NCI-H1436 treated with DMSO at 0.1 percent for 48 hours (cell line): ENCODE measurements at places on chromosomes 6 and 20.
A peak's percentile ranks its signal among the peaks of the same experiment; 100 is the strongest.

GRCh38 chr20:13147971-13148370, 73.1 kb upstream of the ISM1 start:
- DNase-seq = no peak

DNA sequence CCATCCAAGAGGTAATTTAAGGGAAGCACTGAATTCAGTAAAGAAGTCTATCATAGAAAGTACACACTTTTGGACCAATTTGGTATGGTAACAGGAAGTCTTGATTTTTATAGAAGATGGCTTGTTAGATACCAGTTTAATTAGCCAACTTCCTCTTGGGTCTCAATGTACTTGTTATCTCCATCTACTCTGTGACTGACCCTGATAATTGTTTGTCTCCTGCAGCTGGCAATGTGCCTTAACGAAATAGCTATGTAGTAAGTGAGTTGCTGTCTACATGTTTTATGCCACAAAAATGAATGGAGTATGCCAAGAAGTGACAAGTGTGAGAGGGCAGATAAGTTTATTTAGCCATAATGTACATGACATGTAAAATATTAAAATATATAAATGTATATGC, 410.5 kb upstream of the MAN1A1 start:
- DNase-seq = no peak

DNA sequence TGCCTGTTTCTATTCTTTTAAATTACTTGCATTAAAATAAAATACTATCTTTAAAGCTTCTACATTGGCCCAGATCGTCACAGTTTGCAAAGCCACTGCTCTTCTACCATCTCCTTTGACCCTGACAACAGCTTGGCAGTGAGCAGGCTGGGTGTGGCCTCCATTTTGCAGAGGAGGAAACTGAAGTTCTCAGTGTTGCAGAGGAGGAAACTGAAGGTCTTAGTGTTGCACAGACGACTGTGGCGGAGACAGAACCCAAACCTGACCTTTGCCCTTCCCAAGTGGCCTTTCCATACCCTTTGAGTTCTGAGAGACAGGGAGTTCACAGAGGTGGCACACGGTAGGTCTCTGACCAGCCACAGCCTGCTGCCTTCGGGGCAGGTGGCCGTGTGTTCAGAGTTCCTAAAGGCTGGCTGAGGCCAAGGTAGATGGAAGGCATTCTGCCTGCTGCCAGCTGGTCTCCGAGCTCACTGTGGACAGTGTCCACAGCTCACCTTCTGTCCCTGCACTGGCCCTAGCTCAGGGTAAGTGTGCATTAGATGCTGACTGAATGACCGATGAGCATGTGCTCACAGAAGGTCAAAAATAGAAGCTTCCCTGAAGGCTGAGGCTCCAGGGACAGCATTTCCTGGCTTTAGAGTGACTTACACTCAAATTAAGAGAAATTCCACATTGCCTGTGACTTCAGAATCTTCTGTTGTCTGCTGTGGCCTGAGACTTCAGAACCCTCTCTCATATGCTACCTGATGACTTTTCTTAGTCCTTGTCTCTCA, 113.5 kb upstream of the SLC24A3 start:
- no peak for DNase-seq

DNA sequence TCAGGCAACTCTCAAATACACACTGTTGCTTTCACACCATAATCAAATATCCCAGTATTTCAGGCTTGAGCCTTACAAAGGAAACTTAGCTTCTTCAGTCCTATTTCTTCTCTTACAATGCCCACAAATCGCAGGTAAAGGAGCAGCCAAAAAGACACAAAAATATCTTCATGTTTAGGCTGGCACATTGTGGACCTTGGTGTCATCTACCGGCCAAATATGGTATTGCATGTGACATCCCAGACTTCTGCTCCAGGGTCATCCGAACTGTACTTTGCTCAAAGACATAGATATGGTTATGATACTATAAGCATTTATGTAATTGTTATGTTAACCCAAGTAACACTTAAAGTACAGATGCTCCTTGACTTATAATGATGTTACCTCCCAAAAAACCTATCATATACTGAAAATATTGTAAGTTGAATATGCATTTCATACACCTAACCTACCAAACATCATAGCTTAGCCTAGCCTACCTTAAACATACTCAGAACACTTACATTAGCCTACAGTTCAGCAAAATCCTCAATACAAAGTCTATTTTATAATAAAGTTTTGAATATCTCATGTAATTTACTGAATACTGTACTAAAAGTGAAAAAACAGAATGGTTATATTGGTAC, 4.6 kb downstream of the OR2H2 start:
- DNase-seq = no peak

DNA sequence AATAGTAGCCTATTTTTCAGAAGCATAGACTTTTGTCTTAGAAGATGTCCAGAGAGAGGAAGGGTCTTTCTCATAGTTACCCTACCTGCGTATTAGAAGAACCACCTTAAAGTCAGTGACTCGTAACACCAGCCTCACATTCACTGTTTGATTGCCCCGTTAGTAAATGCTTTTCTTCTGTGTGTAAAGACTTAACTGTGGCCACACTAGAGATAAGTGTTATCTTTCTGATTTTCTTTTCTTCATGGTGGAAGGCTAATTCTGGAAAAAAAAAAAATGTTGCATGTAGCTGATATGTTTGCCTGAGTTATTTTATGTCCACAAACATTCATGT, 83.9 kb downstream of the SAMD3 start:
- no peak for DNase-seq

DNA sequence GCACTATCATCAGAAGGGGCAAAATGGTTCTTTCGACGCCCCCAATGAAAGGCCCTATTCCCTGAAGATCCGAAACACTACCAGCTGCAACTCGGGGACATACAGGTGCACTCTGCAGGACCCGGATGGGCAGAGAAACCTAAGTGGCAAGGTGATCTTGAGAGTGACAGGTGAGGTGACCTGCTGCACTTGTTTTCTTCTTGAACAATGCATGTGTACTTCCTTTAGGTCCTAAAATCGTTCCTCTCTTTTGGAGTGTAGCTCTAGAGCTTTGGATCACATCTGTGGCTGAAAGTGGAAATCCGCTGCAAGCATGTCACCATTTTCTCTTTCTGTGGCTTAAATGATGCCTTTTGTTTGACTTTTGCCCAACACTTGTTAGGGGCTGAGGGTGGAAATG, 14.0 kb downstream of the CD83 start:
- DNase-seq = no peak

DNA sequence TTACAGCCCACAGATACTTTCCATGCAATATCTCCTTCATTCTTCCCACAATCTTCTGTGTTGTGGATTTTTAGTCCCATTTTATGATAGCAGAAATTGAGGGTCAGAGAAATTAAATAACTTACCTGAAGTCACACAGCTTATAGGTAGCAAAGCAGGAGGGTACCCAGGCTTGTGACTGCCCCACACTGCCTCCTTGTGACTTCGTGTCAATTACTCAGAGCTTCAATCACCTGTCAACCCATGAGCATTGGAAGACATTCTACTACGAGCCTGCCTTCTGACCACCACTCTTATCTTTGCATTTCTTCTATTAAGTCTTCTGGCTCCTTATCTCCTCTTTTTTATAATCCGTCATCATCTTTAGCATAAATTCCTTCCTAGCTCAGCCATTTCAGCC, 71.6 kb upstream of the NRSN1 start:
- no peak for DNase-seq

- peak; percentile 77 for DNase-seq
These were observed at the start of gene SERINC1 for GRCh38 chr6:122471107-122472021. SERINC1 (minus strand) TSS chr6:122471807; CDS start chr6:122471737, 70 bp downstream.

- no peak for DNase-seq
These were observed 29.6 kb downstream of the CAP2 start for GRCh38 chr6:17423026-17423425.

GRCh38 chr6:104855507-104855906, 4.2 kb downstream of the HACE1 start:
- no peak for DNase-seq

DNA sequence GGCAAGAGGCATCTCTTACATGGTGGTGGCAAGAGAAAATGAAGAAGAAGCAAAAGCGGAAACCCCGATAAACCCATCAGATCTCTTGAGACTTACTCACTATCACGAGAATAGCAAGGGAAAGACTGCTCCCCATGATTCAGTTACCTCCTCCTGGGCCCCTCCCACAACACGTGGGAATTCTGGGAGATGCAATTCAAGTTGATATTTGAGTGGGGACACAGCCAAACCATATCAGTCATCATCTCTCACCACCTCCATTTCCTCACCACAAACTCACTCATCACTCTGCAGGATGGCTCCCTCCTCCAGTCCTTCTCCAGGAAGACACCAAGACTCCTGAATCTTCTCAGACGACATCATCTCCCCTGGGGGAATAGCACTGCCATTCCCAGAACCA, 25.8 kb upstream of the SLC16A10 start:
- DNase-seq = no peak

GRCh38 chr20:35093267-35093884, 769 bp upstream of the TRPC4AP start:
- DNase-seq = no peak

DNA sequence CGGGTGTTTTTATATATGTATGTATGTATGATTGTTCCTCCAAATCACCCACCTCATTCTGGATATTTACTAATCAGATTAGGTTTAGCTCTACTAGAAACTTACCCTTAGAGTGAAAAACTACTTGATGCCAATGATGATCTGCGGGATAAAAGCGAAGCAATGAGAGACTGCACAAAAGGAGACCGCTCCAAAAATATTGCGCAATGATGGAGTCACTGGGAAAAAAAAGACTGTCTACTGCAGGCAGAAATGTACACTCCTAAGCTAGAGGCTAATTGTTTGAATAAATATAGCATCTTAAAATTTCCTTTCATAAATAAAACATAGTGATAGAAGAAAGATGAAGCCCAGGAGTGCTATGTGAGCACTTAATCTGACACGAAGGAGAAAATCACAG, 7.3 kb downstream of the RAB32 start:
- no peak for DNase-seq

GRCh38 chr6:169172456-169172855, 81.2 kb downstream of the THBS2 start:
- no peak for DNase-seq
